ENCODE measurements at places on chromosomes 1 and 21.

GRCh38 chr1:33586106-33586505 is 113.7 kb downstream of the ZSCAN20 start:
- DNase-seq = no peak

- DNase-seq = peak; percentile 68
Measured at GRCh38 chr1:147243228-147243685, 773 bp downstream of the CHD1L start.

DNA sequence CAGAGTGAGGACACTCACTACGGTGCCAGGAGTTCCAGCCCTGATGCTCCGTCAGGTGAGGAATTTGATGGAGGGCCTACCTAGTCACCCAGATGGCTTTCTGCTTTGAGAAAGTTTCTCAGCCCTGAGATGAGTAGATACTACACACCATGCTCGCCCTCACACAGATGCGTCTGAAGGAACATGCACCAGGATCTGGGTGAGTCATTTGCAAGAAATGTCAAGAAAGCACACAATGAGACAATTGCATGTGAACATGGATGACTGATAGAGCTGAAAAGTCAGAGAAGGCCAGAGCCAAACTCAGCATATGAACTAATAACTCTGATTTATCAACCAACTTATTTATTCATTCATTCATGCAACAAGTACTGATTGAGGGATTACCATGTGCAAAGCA is 483.9 kb downstream of the OMA1 start:
- DNase-seq = no peak

DNA sequence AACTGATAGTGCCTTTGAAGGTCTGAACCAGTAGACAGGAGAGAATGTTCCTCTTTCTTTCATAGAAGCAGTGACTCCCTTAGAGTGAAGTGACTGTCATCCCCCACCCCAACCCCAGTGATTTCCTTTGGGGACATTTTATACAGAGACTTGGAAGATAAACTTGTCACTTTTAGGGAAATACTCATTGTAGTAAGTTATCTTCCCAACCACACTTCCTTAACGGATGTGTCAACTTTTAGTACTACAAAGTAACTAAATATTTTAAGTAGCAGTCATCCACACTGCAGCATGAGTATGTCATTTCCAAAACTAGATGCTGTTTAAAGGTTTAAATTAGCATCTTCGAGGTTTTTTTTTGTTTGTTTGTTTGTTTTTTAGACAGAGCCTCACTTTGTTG is 13.7 kb downstream of the LRRC8B start:
- no peak for DNase-seq

- no peak for DNase-seq
Measured at GRCh38 chr1:12543740-12544154, 74.3 kb downstream of the DHRS3 start.

DNA sequence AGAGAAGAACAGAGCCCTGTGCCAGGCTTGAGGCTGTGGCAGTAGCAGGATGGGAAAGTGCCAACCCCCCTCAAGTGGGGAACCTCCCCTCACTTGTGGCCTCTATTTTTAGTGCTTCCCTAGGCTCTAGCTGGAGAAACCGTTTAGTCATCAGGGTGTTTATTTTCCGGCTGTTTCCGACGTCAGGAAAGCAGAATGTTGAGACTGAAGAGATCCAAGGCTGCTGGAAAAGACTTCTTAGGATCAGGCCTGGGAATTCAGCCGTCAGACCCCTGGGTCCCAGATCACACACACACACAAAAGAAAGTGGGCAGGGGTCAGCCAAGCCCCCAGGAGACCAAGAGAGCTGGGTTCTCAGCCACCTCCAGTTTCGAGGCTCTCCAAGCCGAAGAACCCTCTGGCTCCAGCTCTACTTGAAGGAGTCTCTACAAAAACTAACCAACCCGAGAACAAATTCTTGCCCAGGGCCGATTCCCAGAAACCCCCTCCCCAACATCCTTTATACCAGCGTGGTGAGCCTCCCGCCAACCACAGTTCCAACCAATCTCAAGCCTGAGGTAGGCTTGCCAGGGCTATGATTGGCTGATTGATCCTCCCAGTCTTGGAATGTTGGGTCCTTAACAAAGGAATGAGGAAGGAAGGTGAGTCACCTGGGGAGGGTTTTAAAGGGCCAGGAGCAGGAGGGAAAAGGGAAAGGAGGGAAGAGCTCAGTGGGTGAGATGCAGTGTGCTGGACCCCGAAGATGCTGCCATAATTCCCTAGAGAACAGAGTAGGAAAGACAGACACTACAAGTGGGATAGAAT is 2.5 kb upstream of the MEF2D start:
- no peak for DNase-seq

DNA sequence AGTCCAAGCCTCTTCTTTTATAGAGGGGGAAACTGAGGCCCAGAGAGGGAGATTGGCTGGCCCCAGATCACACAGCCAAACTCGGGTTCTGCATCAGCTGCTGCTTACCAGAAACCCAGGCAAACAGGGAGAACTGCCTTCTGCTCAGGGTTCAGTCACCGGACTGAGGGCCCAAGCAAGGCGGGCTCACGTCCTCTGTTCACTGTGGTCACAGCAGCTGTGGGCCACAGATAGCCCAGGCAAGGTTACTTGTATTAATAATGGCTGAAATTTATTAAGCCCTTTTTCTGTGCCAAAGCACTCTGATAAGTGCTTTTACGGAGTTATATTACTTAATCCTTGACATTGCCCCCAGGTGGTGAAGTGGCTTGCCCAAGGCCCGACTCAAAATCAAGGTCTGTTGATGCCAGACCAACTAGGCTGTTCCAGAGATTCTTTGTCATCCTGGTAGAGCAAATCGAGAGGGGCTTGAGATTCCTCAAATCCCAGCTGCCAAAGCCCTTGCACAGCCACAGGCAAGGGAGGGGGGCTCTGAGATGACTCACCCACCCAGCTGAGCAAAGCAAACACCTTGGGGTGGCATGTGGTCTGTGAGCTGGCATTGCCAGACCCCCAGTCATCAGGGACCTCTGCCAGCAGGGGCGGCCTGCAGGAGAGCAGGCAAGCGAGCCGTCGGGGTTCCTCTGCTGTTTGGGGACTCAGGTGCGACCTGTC is 36.5 kb downstream of the EPHB2 start:
- DNase-seq = no peak

- no peak for DNase-seq
Measured at GRCh38 chr1:118928739-118929554, 59.2 kb downstream of the TBX15 start.

DNA sequence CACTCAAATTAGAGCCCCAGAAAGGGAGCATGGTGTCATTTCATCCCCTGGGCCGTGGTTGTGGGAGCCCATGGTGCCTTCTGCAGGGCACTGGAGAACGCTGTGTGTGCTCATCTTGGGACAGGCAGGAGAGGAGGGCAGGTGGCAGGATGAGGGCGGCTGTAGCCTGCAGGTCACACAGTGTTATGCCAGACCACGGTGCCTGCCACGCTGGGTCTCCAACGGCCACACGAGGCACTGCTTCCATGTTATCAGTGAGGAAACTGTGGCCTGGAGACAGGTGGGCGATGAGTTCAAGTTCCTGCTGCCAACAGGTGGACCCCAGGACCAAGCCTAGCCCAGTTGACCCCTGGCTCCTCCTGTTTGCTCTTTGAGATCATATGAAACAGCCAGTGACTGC is 21.0 kb downstream of the ABCG1 start:
- no peak for DNase-seq

GRCh38 chr1:205208811-205209210 is 2.7 kb downstream of the DSTYK start:
- DNase-seq = no peak

GRCh38 chr1:221834698-221835513 is 93.0 kb upstream of the DUSP10 start:
- no peak for DNase-seq

GRCh38 chr1:194846488-194846887 is 1660.1 kb upstream of the B3GALT2 start:
- DNase-seq = no peak

DNA sequence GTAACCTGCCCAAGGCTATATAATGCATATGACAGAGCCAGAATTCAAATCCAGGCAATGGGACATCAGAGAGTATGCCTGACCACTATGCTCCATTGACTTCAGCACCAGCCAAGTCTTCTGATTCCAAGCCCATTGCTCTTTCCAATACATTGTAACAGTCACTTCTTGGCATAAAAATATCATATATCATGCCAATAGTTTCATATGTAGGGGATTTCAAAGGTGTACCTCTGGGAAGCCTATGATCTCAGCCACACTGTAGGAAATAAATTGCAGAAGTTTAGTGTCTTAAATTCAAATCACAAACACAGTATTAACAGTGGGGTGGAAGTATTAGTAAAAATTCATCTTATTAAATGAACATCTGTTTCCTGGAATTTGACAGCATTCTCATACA is 30.0 kb upstream of the ROR1 start:
- no peak for DNase-seq

DNA sequence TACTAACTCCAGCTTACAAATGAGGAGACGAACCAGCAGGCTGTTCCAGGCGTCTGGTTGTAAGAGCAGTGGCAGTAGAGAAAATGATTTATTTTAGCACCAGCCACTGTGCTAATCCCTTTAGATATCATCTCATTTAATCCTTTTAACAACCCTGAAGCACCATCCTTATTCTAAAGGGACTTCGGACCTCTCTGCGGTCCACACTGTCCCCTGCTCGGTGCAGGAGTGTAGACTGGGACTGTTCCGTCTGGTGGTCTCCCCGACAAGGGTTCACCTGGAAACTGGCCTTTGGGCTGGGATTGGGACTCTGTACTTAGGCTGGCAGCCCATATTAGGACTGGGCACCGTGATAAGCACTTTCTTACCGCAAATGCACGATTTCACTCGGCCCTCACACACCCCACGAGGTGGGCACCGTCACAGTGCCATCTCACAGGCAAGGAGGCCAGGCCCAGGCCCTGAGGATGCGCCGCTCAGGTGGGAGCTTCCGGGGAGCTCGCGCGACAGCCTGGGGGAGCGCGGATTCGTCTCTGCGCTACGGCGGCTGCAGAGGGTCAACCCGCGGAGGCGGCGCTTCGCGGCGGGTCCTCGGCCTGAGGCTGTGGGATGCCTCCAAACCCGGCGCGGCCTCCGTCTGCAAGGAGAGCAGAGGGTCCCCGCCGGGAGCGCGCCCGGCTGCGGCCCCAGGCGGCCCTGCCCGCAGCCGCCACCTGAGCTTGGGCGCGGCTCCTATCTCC is 45.2 kb downstream of the ATP1A1 start:
- DNase-seq = peak; percentile 91

- no peak for DNase-seq
Measured at GRCh38 chr21:43273016-43273707, 104.4 kb downstream of the CRYAA start.

DNA sequence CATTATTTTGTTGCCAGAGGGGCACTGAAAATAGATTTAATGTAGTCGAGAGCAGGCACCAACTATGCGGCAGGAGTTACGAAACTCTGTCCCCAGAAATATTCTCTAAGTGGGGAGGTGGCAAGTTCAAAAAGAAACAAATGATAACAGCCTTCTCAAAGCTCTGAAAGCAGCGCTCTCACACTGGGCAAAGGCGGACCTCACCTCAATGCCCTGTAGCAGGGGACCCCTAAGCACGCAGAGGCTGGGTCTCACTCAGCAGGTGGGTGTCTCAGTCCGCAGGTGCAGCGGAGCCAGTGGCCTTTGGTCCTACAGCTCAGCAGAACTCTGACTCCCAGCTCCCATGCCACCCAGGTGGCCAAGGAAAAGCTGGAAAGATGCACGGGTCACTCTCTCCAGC is 21.8 kb upstream of the TMPRSS2 start:
- DNase-seq = no peak

DNA sequence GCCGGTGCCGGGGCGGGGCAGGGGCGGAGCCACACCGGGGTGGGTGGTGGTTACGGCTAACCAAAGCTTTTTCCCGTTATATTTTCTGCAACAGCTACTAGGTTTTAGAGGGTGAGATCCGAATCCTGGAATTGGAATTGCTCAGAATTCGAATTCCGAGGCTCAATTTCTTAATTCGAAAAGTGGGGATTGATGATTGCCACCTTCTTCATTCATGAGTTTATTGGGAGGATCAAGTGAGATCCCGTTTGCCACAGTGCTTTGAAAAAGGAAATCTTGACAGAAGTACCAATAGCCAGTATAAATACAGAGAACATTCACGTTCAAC is 207 bp upstream of the SVBP start:
- DNase-seq = no peak

DNA sequence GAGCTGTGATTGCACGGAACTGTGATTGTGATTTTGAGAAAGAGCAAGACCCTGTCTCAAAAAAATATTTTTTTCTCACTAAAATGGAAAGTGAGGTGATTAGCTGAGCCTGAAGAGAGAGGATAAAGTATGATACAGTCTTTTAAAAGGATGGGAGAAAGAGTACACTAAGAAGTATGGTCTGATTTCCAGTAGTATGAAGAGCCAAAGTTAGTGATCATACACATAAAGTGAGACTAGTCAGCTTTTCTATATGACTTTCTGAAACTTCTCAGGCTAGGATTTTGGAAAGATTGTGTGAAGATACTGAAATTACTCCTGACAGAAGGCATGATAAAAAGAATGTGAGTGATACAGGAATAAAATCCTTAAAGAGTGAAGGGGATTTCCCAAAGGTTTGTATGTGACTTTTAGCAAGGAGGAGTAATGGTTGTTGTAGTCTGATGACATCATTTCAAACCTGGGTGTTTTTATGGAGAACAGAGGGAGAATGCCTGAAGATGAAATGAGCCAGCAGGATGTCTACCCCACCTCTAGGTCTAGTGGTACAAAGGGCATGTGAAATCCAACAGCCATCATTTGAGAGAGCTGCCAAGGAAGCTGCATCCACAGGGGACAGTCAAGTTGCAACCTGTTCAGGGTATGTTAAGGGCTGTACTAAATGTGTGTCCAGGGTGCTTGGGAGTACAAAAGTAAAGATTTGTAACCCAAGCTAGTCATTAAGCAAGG is 157.7 kb downstream of the PIK3R3 start:
- no peak for DNase-seq

- no peak for DNase-seq
Measured at GRCh38 chr1:241311056-241311746, 45.8 kb downstream of the RGS7 start.

- DNase-seq = peak; percentile 34
Measured at GRCh38 chr21:46124926-46125845, 27.3 kb downstream of the COL6A2 start.

- no peak for DNase-seq
Measured at GRCh38 chr1:154874465-154874864, 4.4 kb upstream of the KCNN3 start.

GRCh38 chr1:221881805-221882581 is 140.1 kb upstream of the DUSP10 start:
- no peak for DNase-seq

All from ecto neural progenitor cell (in vitro differentiated cells).